ENCODE measurements at places on chromosomes 1 and 21. TPM values are rescaled to one million over a fixed set of nuclear protein-coding genes. Genes with fewer than 3 reads are reported as not detected.
A peak's percentile ranks its signal among the peaks of the same experiment; 100 is the strongest.

PSMG1 gene
- polyA plus RNA-seq = 34.5 TPM

RGS8 gene
- not detected for polyA plus RNA-seq

CDKN2C gene
- 15.5 TPM for polyA plus RNA-seq

GRCh38 chr1:110620686-110621085 lies 14.5 kb upstream of the KCNA2 start:
- DNase-seq = no peak

GRCh38 chr1:79133774-79134364 lies 127.3 kb upstream of the ADGRL4 start:
- no peak for DNase-seq

RAB3B gene
- polyA plus RNA-seq = 0.24 TPM

DNA sequence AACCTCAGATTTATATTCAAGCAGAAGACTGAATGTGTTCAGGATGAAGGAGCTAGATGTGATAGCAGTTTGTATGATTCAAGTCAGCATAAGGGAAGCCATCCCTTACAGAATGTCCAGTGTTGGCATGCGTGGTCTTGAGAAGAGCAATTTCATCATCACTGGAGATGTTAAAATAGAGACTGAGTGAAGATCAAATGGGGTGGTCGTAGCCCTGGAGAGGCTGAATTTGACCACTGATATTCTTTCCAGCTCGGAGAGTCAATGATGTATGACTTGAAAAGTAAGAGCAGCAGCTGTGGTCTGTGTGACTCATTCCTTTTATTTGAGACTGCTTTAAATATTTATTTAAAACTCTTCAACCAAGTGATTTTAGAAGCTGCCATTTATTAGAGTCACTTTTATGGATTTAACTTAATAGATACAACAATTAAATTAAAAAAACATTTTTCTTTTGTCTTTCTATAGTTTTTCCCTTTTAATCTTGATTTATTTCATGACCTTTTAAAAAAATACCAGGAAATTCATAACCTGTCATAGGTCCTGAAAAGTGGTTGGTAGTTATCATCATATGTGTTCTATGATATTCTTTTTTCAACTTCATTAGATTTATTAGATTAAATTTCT lies 15.5 kb downstream of the FMN2 start:
- no peak for DNase-seq

GRCh38 chr1:167614851-167615250 lies 15.2 kb upstream of the RCSD1 start:
- no peak for DNase-seq

GRCh38 chr1:193060406-193060805 lies 994 bp downstream of the RO60 start:
- DNase-seq = peak; percentile 10

- DNase-seq = no peak
Observed at GRCh38 chr1:68180441-68181164, 51.7 kb downstream of the WLS start.

NUP210L gene
- 0.09 TPM for polyA plus RNA-seq

PLCH2 gene
- 4.8 TPM for polyA plus RNA-seq

IL23R gene
- polyA plus RNA-seq = 0.06 TPM

HRNR gene
- 0.08 TPM for polyA plus RNA-seq

GRCh38 chr1:164452549-164452948 lies 106.4 kb upstream of the PBX1 start:
- DNase-seq = no peak

DNA sequence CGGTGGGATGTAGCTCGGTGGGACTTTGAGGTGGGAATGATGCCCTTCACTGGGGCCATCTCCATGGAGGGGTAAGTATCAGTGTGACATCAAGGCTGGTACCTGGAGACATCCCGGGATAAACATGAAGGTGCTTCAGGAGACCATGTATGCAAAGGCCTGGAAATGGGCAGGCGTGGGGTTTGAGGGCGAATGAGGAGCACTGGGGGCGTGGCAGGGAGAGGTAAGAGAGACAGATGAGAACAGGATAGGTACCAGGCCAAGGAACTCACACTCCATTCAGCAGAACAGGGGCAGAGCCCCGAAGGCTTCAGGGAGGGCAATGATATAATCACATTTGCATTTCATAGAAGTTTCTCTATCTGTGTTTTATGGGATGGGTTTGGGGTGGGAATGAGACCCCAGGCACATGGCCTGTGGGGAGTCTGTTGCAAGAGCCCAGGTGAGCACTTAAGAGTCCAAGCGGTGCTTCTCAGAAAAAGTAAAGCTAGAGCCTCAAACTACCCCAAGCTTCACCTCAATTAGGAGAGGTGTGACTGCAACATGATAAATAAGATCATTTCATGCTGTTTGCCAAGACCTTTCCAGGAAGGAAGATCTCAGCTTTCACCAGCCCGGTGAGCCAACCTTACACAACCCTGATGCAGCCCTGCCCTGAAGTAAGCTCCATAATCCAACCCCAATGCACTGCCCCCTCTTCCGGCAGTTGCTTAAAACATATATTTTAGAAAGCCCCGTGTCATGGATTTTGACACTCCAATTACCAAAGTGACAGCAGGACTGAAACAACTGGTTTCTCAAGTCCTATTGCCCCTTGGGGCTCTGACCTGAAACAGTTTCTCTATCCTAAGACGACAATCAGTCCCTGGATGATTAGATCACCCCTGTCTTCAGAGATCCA lies 7.4 kb downstream of the S100A9 start:
- no peak for DNase-seq

GRCh38 chr1:162087111-162087510 lies 17.6 kb downstream of the NOS1AP start:
- DNase-seq = no peak

EPHA8 gene
- polyA plus RNA-seq = not detected

RGS21 gene
- not detected for polyA plus RNA-seq

- DNase-seq = no peak
Observed at GRCh38 chr1:232547938-232548484, 81.9 kb downstream of the SIPA1L2 start.

DNA sequence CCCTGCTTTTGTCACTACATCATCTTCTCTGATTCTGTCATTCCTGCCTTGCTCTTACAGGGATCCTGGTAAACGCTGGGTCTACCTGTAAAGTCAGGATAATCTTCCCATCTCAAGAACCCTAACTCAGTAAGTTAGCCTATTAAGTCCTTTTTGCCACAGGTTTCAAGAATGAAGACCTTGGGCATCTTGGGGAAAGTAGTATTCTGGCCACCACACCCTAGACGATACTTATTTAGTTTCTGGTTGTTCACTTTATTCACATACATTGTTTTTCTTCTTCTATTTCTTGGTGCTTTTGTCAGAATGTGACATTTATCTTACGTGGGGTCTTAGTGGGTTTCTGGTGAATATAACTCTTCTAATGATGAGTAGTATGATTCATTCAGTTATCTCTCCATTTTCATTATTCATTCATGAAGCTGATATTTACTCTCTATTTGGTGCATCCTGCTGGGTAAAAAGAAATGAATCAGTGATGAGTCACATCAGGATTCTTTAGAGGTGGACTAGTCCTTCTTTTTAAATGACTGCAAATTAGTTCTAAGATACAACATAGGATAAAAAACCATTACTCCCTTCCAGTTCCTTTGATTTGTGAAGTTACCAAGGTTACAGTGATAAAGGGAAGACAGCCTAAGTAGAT lies 514.4 kb upstream of the B3GALT2 start:
- no peak for DNase-seq

GRCh38 chr21:37660709-37661108 lies 255.5 kb downstream of the KCNJ6 start:
- no peak for DNase-seq

DNA sequence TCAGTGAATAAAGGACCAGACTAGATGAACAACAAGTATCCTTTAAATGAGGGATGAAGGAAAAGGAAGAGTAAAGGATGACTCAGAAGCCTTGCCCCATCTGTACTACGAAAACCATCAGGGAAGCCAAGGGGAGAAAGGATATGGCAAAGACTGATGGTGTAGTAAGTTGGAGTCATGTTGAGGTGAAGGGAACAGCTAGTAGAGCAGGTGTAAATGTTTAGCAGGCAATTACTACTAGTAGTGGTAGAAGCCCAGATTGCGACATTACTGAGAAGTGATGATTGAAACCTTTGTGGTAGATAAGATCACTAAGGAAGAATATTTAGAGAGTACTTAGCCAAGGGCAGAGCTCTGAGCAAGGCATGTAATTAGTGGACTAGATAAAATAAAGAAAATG lies 84.0 kb downstream of the PHTF1 start:
- no peak for DNase-seq

CHODL gene
- 3.4 TPM for polyA plus RNA-seq

- DNase-seq = no peak
Observed at GRCh38 chr1:96256130-96256790, 465.3 kb upstream of the PTBP2 start.

TOR3A gene
- polyA plus RNA-seq = 25.5 TPM

MROH9 gene
- polyA plus RNA-seq = 1.2 TPM

WLS gene
- 168 TPM for polyA plus RNA-seq

S100A7 gene
- not detected for polyA plus RNA-seq

DNA sequence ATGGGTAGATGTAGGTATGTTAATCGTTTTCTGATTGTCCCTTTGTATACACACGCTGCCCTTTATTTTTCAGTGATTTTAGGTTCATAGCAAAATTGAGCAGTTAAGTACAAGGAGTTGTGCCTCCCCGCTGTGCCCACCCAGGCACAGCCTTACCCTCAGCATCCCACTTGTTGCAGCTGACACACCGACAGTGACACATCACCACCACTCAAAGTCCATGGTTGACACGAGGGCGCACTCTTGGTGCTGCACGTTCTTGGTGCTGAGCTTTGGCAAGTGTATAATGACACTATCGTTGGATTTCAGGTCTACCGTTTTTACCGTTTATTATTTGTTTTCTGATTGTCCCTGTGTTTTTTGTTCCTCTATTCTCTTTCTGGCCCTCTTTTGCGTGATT lies 15.6 kb downstream of the C1orf159 start:
- DNase-seq = no peak

DNA sequence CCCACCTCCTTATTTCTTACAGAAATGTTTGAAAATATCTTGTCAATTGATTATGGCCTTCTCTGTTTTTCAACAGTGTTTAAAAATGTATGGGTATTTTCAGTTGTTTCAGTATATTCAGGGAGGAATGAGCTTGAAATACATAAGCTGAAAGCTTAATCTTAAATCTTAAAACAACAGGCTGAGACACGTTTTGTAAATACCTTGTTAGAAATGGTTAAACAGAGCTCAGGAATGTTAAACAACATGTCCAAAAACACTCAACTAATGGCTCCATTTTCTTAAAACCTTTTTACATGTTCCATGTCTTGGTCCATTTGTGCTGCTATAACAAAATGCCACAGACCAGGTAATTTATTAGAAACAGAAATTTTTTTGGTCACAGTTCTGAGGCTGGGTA lies 953.8 kb upstream of the ADGRL2 start:
- no peak for DNase-seq

DNA sequence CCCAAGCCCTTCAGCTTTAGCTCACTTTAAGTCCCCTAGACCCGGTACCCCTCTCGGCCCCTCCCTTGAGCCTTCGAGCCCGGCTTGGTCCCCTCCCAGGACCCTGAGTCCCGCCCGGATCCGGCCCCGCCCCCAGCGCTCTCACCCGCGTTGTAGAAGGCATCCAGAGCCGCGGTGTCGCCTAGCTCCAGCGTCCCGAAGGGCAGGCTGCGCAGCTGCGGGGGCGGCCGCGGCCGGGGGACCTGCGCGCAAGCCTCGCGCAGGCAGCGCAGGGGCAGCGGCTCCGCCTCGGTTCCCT lies 699 bp downstream of the MAP3K6 start:
- DNase-seq = peak; percentile 82

DNA sequence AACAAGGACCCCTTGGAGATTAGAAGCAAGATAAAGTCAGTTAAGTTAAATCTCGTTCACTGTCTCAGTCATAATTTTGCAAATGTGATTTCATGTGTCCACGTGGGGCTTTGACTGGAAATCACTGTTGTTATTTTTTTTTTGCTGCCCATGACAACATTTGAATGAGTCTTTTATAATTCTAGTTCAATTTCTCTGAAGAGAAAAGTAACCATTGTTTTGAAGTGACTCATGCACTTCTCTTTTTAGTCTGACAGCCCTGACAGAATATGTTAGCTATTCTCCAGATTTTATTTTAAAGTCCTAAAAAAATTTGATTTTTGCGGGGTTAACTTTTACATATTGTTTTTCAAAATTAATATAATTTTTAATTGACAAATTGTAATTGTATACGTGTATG lies 30.7 kb upstream of the NLRP3 start:
- no peak for DNase-seq

- no peak for DNase-seq
Observed at GRCh38 chr1:231478811-231479210, 49.7 kb upstream of the TSNAX start.

DNA sequence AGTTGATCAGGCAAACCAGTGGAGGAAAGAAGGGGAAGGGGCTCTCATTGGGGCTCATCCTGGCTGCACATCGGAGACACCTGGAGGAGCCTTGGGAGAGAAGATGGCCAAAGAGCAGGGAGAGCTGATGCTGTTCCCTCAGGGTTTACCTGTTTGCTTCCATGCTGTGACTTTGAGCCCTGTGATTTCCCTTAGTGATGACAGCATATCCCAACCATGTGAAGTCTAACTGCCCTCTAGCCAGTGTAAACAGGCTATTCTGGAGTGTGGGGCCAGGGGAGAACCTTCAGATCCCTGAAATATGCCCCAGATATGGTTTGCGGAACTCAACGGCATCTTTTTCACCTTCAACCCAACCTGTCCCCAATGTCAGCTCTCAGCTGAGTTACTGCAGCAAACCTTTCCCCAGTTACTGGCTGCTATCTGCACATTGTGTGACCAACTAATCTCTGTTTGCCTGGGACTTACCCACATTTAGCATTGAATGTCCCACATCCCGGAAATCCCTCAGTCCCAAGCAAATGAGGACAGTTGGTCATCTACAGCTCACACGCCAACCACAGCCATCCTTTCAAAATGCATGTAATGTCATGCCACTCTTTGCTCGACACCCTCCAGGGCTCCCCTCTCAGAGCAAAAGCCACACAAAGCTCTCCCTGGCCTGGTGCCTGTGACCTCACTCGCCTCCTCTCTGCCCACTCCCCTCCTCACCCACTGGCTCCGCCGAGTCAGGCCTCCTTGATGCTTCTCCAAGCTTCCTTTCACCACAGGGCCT lies 242.3 kb downstream of the KCNJ6 start:
- DNase-seq = no peak

DNA sequence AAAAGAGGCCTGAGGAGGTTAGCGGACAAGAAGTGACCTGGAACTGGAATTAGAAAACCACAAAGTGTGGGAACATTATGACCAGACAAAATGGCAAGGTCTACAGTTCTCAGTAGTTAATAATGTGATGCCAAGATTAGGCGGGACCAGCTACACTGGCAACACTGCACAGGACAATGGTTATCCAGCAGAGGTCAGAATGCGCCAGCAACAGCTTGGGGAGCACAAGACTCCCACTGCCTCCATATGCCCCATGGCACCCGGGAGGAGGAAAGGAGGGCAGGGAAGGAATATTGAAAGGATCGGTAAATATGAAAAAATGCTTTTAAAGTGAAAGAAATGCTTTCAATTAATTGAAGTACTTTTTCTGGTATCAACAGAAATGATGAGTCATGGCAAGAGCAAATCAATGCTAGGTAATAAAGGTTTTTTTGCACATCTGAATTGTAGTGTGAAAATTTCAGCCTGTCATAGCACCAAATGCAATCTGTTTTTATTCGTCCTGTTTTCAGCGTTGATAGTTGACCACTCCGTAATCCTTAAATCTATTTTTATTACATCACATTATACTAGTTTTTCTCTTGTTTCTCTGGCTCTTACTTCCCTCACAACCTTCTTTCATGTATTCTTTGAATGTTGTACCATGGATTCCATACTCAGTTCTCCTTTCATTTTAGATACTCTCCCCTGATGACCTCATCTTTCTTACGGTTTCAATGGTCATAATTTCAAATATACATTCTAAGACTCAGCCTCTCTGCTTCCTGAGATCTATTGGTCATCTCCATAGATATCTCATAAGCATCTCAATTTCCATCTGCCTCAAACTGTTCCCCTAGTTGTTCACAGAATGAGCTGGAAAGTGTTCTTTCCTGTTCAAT lies 30.7 kb downstream of the VCAM1 start:
- no peak for DNase-seq

All from right lung (tissue), 10 donors.